HCT116 (cell line): ENCODE measurements at places on chromosomes 5 and 9.

DNA sequence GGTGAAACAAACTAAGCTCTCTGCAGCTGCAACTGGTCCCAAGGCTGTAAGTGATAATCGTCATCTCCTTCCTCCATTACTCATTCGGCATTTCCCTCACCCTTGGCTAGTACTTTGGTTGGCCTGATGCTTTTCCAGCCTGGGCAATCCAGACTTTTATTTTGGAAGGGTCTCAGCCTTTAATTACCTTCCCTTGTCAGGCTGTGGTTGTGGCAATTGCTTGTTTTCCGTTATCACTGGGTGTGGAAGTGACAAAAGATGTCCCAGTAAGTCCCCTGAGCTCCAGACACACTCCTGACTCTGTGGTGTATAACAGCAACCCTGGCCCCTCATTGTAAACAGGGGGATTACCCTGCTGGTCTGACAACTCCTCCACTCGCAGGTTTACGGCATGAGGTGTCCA, 6.3 kb upstream of the FAF2 start:
- DNase-seq: no peak

- DNase-seq: no peak
Measured at GRCh38 chr9:121364077-121364476, 6.0 kb downstream of the STOM start.

DNA sequence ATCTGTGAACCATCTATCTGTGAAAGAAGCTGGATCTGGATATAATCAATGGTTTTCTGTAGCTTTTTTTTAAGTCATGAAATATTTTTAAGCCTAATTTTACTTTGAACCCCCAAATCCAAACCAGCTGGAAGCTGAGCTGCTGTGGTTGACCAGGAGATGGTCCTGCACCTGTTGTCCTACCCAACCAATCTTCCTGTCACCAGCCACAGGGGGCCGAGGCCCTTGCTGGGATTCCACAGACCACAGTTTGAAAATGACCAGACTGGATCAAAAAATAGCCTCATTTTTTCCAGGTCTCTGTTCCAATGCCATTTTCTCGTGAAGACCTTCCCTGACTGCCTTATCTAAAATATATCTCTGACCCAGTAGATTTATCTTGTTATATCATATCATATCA, 200.6 kb downstream of the SGCD start:
- DNase-seq: no peak

GRCh38 chr5:27494887-27495286, 456.5 kb upstream of the CDH9 start:
- DNase-seq: no peak

DNA sequence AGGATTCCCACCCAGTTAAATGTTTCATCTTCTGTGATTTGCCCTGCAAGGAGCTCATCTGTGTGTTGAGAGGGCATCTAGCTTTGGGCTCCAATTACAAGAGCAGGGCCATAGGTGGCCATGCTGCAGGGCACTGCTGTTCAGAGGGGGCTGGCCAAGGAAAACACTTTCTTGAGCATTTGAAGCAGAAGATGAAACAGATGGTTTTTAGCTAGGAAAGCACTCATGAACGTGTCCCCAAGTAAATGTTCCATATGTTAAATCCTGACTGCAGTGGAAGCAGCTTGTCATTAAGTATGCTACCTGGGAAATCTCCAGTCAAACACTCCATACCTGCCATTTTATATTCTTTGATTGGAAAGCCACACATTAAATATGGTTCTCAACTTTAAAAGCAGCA, 176.6 kb downstream of the FBXL7 start:
- no peak for DNase-seq

GRCh38 chr5:133400120-133400519, 212.2 kb downstream of the FSTL4 start:
- no peak for DNase-seq

DNA sequence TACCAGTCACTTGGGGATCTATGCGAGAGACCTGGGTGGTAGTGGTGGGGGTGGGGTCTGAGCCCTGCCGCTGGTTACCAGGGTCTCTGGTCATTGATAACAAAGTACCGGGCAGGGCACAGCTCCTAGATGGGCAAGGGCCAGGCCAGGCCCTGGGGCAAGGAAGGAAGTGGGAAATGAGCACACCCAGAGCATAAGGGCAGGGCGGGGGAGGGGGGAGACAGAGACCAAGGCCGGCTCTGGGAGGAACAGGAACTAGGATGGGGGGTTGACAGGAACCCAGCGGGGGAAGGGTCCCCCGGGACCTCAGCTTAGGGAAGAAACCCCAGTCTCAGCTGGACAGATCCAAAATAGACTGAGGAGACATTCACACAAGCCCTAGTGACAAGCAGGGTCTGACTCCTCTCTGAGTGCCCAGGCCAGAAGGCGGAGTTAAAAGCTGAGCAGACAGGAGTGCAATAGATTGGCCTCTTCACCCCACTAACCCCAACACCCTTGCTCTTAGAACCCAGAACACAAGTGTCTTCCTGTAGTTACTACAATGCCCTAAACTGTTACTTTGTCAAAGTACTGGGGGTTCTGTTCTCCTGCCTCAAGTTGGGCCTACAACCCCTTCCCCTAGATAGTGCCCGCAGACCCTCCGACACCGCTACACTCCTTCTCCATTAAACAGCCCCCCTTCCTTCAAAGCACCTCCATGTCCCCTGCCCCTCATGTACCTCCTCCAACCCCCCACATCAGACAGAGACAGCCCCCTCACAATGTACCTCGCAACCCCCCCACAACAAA, 628 bp downstream of the ATOSB start:
- DNase-seq: no peak

DNA sequence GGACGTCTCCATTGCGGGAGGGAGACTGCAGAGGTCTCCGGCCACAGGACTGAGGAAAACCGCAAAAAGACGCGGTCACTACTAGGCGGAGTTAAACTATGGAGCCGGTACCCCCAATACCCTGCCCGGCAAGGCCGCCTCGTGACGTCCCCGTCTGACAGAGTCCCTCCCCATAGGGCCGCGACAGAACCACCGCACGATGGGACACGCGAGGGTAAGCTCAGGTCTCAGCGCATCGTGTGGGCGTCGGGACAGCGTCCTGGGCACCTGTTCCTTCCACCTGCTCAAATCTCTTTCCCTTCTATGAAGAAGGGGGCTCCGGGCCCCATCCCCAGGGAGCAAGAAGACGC, 35.2 kb upstream of the GLDC start:
- no peak for DNase-seq

DNA sequence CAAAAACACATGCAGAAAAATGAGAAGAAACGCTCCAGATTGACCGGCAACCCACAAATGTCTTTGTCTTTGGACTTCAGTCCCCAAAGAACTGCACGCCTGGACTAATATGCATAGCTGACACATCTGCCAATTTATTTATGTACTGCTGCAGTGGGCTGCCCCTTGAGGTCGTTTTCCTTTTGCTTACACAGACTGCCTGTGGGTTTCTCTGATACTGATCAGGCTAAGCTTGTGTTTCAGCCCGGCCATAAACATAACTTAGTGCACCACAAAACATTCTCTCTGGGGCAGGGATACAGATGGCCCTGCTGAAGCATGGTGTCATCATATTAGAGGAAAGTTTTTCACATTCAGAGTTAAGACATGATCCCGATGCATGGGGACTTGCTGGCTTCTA, 75.4 kb downstream of the NUDT12 start:
- DNase-seq: no peak
